Fibroblast of skin of right quadriceps (primary cell): ENCODE measurements at places on chromosomes 2 and 18.

DNA sequence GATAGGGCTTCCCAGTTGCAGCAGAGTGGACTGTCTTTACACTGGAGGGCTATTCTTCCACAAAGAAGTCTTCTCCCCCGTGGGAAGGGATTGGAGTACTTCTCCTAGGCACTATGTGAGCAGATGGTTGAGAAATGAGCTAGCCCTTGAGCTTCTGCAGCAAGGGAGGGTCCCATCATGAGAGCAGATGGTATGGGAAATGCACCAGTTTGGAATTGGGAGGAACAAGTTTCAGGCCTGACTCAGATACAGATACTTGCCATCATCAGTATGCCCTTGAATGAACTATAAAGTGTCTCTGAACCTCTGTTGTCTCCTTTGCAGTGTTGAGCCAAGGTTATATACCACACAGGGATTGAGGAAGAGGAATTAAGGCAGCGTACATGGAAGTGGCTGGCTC lies 757.4 kb downstream of the RNF144A start:
- no peak for DNase-seq

- no peak for DNase-seq
These were observed 149.6 kb downstream of the MYT1L start for GRCh38 chr2:2181493-2181892.

DNA sequence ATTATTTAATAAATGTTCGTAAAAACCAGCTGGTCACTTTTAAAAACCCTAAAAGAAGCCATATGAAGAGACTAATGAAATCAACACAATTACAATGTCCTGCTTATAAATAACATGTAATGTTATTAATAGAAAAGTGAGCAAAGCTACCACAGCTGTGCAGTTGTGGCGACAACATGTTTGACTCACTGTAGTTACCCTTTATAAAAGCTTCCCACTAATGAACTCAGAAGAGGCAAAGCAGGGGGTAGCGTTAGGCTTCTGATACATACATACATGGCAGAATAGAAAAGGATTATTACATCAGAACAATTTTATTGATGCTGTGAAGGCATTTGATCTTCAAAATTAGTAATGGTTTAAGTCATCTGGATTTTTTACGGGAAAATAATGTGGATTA lies 219.7 kb downstream of the SLC4A10 start:
- DNase-seq = no peak

DNA sequence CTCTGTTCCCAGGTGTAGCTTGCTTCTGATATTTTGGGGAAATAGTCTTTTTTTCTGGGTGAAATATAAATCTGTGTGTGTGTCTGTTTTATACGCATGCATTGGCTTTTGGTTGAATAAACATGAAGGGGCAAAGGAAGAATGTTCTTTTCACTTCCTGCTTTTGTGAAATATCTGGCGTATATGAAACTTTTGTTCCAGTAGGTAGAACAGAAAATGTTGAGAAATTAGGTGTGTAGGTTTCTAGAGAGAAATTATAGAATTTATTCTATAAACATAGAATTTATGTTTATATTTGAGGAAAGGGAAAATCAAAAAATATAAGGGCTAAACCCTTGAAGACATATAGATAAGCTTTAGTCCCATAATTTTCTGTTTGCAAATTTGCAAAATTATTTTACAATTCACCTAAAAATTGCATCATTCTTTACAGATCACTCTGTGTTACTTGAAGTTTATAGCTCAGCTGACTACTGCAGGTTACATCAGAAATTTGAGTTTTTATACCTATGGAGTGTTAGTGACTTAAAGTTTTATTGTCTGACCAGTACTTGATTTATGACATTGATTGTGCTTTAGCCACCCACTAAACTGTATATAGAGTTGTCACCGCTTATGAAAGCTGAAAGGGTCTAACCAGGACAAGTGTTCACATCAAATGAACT lies 116.1 kb downstream of the FAM117B start:
- no peak for DNase-seq

GRCh38 chr2:111654829-111655228 lies 229.2 kb downstream of the ANAPC1 start:
- DNase-seq = no peak

GRCh38 chr2:75087736-75088135 lies 111.6 kb downstream of the TACR1 start:
- peak; percentile 21 for DNase-seq

DNA sequence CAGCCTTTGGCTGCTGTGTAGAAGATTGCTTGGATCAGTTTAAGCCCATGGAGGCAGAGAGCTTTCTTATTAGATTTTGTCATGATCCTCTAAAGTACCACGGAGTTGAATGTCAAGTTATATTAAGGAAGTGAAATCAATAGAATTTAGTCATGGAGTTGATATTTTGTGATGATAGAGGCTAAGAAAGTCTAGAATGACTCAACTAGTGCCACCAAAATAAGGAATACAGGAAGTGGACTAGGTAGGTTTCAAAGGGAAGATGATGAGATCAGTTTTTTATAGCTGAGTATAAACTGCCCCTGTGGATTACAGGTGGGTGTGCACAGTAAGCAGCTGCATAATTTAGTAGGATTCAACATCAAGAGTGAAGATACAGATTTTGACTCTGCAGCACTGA lies 25.2 kb downstream of the FBXO36 start:
- no peak for DNase-seq

DNA sequence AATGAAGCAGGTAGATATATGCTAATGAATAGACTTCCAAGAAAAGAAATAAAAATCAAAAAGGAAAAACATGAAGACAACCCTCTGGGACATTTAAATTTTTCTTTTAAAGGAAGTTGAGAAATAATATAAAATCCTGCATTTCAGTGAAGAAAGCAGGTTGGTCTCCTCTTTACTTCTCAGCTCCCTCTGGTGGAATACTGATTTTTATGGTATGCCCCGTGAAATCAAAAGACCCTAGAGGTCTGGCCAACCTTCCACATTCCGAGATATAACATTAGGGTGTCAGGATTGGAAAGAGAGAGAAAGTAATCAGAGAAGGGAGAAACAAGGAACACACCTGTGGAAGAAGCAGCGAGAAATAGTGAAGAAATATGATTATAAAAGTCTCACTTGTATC lies 72.7 kb downstream of the DNER start:
- no peak for DNase-seq

- DNase-seq = peak; percentile 96
These were observed 111.5 kb downstream of the MCFD2 start for GRCh38 chr2:46803911-46804670.

GRCh38 chr18:41244591-41245037 lies 710.4 kb upstream of the PIK3C3 start:
- no peak for DNase-seq

- no peak for DNase-seq
These were observed 105.9 kb downstream of the AGAP1 start for GRCh38 chr2:235599596-235600338.
